ENCODE measurements at places on chromosomes 13 and 19.
A peak's percentile ranks its signal among the peaks of the same experiment; 100 is the strongest.

DNA sequence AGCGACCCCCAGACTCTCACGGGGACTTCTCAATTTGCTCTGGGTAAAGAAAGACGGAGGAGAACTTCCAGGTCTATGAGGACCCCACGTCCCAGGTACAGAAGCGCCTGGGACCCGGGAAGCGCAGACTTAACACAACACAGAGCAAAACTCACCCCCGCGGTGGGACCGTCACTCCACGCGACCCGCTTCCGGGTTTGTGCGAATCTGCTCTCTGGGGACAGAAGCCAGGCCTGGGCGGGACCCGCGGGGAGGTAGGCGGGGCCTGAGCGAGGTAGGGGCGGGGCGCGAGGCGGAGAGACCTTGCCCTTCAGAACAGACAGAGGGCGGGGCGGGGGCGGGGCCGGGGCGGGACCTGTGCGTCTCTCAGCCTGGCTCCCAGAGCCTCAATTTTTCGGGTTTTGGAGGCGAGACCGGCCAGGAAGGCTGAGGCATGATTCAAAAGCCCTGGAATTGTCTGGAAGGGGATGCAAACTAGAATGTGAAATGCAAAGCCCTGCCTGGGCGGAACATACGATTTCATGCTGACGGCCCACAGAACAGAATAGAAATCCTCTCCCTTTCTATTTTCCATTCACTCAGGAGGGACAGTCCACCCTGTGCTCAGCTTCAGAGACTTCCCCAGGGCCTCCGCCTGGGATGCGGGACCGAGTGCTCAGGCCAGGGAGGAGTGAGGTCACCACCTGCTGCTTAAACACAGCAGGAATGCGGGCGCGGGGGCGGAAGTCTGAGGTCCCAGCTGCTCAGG is 19.3 kb upstream of the ZNF888 start:
- DNase-seq: peak; percentile 94

- no peak for DNase-seq
Observed at GRCh38 chr19:48401287-48401686, 7.8 kb downstream of the GRIN2D start.

DNA sequence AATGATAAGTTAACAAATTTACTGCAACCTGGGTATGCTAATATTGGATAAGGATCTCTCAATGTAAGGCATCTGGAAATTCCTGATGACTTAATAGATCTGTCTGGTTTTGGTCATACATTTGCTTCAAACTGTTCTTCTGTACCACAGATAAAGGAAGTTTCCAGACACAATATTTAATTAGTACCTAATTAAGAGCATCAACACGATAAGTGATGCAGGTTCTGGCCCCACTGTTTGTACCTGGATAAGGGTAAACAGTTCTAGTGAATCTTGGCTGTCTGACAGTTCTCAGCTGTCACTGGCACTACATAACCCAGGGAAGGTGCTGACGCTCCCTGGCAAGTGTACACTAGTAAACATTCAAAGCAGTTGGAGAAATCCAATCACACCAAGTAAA is 165.6 kb downstream of the MZT1 start:
- no peak for DNase-seq

GRCh38 chr13:102897371-102898138 is 51.7 kb downstream of the ERCC5 start:
- no peak for DNase-seq

DNA sequence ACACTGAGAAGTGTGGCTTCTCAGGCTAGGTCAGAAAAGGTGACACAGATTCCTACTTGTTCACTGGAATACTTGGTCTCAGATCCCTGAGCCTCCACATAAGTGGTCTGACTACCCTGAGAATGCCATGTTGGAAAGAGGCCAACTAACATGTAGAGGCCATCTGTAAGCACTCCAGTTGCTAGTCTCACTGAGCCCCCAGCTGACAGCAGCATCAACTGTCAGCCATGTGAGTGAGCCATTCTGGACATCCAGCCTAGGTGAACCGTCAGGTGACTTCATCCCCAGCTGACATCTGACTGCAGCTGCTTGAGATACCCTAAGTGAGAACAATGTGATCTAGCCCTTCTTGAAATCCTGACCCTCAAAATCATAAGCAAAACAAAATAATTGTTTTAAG is 18.1 kb upstream of the ARL11 start:
- no peak for DNase-seq

GRCh38 chr13:44365008-44365407 is 8.6 kb upstream of the SERP2 start:
- DNase-seq: no peak

GRCh38 chr19:51792932-51793331 is 2.0 kb upstream of the FPR3 start:
- no peak for DNase-seq

DNA sequence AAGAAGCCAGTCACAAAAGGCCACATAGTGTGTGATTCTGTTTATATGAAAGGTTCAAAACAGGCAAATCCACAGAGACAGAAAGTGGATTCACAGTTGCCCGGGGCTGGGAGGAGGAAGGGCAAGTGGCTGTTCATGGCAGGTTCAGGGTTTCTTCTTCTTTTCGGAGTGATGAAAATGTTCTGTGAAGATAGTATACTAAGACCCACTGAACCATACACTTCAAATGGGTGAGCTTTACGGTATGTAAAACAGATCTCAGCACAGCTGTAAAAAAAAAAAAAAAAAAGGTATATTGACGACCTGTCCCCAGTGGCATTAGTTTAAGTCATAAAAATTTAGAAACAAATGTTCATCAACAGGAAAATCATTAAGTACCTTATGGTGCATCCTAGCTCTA is 32.2 kb downstream of the RFX2 start:
- DNase-seq: no peak

GRCh38 chr13:97853550-97853949 is 99.9 kb upstream of the IPO5 start:
- no peak for DNase-seq

- DNase-seq: no peak
Observed at GRCh38 chr13:22740264-22740663, 440.5 kb upstream of the SGCG start.

- DNase-seq: no peak
Observed at GRCh38 chr13:80633251-80633650, 292.3 kb upstream of the SPRY2 start.

DNA sequence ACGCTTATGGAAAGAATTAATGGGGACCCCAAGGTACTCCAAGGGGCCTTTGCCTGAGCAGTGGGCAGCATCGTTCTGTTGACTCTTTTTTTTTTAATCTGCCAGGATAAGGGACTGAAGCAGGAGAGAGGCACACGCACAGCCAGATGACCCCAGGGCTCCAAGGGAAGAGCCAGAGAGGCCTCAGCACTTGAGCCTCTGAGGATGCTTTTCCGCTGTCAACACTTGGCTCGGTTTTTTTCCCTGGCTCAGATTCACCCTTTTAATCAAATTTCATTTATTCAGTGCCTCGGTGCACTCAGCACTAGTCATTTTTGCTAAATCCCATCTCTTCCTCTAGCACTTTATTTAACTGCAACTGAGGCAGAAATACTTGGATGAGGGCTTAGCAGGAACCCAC is 226.3 kb downstream of the FGF9 start:
- no peak for DNase-seq

- no peak for DNase-seq
Observed at GRCh38 chr19:28988066-28988465, 224.9 kb downstream of the UQCRFS1 start.

- DNase-seq: no peak
Observed at GRCh38 chr13:43965459-43965845, 85.7 kb downstream of the LACC1 start.

- no peak for DNase-seq
Observed at GRCh38 chr13:108551674-108552073, 77.7 kb upstream of the MYO16 start.

GRCh38 chr13:99310382-99311031 is 3.3 kb upstream of the GPR183 start:
- DNase-seq: no peak

DNA sequence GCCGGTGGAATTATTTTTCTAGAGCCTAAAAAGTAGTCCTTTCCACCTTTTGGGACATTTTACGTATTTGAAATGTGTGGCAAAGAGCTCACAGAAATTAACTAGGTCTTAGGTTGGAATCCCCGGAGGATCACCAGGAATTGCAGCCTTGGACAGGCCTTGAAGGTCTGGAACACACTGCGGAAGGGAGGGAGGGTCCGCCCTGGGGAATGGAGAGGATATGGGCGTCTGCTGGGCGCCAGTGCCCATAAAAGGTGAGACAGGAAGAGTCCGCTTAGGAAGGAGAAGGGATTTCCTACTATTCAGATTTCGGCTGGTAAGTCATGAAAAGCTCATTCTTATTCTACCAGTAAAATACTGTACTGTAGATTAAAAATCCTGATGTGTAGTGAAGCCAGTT is 111.9 kb downstream of the COL4A2 start:
- no peak for DNase-seq

DNA sequence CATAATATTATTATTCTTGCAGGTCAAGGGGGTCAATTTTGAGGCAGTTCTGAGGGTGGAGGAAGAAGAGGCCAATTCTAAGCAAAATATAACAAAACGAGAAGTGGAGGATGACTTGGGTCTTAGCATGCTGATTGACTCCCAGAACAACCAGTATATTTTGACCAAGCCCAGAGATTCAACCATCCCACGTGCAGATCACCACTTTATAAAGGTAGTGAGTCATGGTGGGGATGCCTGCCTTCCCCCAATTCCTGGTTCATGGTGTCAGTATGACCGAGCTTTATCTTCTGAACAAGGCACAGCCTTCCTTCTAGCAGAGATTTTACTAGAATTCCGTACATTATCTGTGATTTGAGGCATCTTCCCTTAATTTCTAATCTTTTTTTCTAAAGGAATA is 9.4 kb upstream of the DCUN1D2 start:
- no peak for DNase-seq

GRCh38 chr13:40682449-40683240 is 16.2 kb upstream of the FOXO1 start:
- no peak for DNase-seq

GRCh38 chr19:16368385-16369305 is 44.0 kb downstream of the KLF2 start:
- DNase-seq: peak; percentile 57

- no peak for DNase-seq
Observed at GRCh38 chr13:101757446-101758039, 305.1 kb downstream of the ITGBL1 start.

GRCh38 chr19:44903602-44904425 is 1.8 kb upstream of the APOE start:
- DNase-seq: peak; percentile 67

GRCh38 chr19:33259539-33259938 is 33.9 kb upstream of the SLC7A10 start:
- DNase-seq: no peak

- DNase-seq: no peak
Observed at GRCh38 chr13:89980896-89981295, 1366.6 kb upstream of the MIR17HG start.

DNA sequence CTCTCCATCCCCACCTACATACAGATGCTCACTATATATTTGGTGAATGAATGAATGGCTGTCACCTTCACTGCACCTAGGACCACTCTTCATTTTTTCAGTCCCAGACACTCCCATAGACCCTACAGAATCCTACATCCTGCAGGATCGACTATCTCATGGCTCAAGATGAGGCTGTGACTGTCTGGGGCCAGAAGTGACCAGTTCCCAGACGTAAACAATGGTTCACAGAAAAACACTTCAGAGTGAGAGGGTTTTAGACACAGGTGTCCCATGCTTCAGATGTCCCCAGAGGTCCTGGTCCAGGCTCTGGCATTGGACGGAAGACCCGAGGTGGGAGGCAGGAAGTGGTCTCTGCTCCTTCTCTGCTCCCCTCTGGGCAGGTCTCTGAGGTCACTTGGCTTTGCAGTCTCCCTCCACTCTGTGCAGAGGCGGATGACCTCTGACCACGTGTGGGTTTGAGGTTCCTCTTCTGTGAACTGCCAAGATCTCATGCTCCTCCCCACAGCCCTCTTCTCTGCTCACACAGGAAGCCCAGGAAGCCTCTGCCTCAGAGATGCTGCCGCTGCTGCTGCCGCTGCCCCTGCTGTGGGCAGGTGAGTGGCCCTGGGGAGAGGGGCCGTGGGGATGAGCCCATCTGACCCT is 24.9 kb downstream of the SIGLEC7 start:
- DNase-seq: no peak

DNA sequence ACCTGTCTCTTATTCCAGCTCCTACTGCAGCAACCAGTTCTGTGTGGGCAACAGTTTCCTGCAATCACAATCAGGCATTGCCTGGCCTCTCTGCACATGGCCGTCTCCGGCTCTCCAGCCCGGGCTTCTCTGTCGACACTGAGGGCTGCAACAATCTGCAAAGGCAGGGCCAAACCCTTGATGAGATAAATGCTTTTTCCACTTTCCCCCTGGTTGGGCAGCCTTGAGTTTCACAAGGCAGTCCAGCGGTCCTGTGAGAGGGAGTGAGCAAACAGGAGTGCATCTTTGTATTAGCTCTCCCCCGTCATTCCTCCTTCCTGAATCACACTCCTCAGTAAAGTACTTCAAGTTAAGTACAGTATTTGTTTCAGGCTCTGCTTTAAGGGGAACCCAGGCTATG is 40.7 kb upstream of the VWA8 start:
- DNase-seq: no peak

- no peak for DNase-seq
Observed at GRCh38 chr13:51861723-51862300, at the start of gene CCDC70. Gene CCDC70 (plus strand): TSS chr13:51861969. CDS start chr13:51865412, 3,443 bp downstream.

GRCh38 chr19:50368649-50369570 is 3.5 kb upstream of the NAPSA start:
- peak; percentile 55 for DNase-seq

GRCh38 chr13:111411919-111412650 is 91.6 kb downstream of the TEX29 start:
- no peak for DNase-seq

- no peak for DNase-seq
Observed at GRCh38 chr13:50873991-50874390, 30.5 kb upstream of the DLEU7 start.

GRCh38 chr19:41421314-41421713 is 5.9 kb downstream of the B3GNT8 start:
- DNase-seq: no peak

- no peak for DNase-seq
Observed at GRCh38 chr19:58563823-58564222, 5.4 kb upstream of the UBE2M start.

- no peak for DNase-seq
Observed at GRCh38 chr13:103839460-103839859, 773.2 kb upstream of the SLC10A2 start.

DNA sequence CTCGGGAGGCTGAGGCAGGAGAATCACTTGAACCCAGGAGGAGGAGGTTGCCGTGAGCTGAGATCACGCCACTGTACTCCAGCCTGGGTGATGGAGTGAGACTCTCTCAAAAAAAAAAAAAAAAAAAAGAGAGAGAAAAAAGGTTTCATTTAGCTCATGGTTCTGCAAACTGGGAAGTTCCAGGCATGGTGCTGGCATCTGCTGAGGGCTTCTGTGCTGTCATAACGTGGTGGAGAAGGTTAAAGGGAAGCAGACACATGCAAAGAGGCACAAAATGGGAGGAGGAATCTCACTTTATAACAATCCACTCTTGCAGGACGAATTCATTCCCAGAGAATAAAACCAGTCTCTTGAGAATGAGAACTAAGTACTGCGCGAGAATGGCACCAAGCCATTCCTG is 34.9 kb upstream of the SIAH3 start:
- DNase-seq: no peak

Data from T-helper 17 cell (primary cell).